Nephron progenitor cell (in vitro differentiated cells): ENCODE measurements at places on chromosomes 16 and 17.

DNA sequence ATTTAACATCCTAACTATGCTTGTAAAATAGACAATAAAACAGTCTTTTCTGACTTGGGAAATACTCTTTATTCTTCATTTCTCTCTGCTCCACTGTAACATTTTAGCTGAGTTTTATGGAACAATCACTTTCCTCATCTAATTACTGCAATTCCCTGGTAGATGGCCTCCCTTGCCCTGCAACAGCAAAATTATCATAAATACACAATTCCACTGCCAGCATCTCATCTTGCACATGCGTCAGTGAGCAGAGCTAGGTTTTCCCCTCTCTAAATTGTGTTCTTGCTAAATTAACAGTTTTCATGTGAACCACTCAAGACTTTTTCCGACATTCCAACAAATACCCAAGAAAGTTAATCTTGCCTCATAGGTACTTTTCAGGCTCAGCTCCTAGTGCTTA, 920.9 kb upstream of the GOT2 start:
- DNase-seq = no peak

DNA sequence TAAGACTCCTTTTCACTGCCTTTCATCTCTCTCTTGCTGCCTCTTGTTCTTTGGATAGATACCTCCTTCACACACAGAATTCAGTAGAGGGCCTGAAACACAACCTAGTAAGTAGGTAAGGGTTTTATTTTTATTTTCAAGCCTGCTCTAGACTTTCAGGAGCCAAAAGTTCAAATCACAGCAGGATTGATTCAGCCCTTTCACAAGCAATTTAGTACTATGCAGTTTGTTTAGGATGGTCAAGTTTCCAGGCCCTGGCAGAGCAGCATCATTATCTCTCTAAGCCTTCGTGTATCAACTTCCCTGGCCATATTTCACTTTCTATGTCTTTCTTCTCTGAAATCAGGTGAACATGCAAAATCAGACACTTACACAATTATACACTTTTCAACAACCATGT, 148.8 kb upstream of the CORO6 start:
- DNase-seq = no peak

- no peak for DNase-seq
These were observed 107.1 kb downstream of the MYO1D start for GRCh38 chr17:32769846-32770245.

DNA sequence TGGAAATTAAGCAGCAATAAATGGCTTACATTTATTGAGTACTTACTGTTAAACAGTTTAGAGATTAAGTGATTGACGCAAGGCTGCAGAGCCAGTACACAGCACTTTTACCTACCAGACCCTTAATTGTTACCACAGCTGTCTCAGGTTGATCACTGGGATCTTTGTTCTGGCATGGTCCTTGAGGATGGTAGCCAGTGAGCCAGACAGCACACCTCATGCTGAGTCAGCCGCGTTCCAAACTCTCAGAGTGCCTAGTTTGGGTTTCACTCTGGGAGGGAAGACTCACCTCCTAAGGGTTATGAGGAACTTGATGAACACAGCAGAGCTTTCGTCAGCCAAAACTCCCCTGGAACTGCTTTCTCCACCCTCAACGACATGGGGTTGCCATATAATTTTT, 20.4 kb downstream of the CDH3 start:
- no peak for DNase-seq

- DNase-seq = peak; percentile 78
These were observed 8.5 kb downstream of the ALOXE3 start for GRCh38 chr17:8109661-8110455.

- DNase-seq = no peak
These were observed 50.0 kb downstream of the RMI2 start for GRCh38 chr16:11395008-11395948.

DNA sequence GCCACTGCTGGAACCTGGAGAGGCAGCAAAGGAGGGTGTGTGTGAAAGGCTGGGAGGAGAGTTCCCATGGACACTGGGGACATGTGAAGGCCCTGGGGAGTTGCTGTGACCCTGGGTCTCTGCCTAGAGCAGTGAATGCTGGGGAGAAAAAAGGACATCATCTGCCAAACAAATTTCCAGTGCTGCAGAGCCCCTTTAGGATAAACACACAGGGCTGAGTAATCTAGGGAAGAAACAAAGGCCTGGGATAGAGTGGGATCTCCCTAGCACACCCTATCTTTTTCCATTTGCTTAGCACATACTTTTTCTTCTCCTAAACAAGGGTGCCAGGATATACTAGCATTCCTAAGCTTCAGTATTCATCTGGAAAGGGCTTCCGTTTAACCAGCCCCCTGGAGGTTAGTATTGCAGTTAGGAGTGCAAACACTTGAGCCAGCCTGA, 3.3 kb upstream of the HIGD1B start:
- DNase-seq = no peak

- DNase-seq = no peak
These were observed 36.9 kb upstream of the KLHDC4 start for GRCh38 chr16:87802670-87803069.

GRCh38 chr17:31390426-31390747, 1.1 kb upstream of the RAB11FIP4 start:
- no peak for DNase-seq

GRCh38 chr17:8144401-8145231, 7.6 kb downstream of the PER1 start:
- DNase-seq = no peak

GRCh38 chr16:4283441-4283840, 10.6 kb upstream of the TFAP4 start:
- DNase-seq = no peak

DNA sequence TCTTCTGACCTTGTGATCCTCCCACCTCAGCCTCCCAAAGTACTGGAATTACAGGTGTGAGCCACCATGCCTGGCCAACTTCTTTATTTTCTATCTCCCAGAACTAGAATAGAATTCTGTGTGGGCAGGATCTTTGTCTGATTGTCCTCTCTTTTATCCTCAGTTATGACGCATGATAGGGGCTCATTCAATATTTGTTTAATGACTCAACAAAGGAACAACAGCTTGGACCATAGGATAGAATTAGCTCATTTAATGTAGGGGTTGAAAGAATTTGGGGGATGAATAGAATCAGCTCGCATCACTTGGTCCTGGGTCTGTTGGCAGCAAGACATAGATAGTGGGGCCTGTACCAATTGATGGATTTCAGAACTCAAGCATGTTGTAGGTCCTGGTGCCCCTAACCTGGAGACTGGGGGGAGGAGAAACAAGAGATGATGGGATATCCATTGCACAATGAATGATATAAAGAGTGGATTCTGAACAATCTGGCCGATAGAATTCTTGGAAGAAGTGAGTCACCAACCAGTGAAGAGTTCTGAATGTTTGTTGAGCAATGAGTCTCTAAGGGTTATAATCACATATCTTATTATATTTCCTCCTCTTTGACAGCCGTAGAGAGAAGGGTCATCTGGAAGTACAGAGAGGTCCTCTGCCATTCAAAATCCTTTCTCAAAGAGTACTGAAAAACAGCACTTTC, 250.2 kb downstream of the HS3ST4 start:
- no peak for DNase-seq

GRCh38 chr16:85204242-85205010, 92.2 kb upstream of the CIBAR2 start:
- DNase-seq = no peak

DNA sequence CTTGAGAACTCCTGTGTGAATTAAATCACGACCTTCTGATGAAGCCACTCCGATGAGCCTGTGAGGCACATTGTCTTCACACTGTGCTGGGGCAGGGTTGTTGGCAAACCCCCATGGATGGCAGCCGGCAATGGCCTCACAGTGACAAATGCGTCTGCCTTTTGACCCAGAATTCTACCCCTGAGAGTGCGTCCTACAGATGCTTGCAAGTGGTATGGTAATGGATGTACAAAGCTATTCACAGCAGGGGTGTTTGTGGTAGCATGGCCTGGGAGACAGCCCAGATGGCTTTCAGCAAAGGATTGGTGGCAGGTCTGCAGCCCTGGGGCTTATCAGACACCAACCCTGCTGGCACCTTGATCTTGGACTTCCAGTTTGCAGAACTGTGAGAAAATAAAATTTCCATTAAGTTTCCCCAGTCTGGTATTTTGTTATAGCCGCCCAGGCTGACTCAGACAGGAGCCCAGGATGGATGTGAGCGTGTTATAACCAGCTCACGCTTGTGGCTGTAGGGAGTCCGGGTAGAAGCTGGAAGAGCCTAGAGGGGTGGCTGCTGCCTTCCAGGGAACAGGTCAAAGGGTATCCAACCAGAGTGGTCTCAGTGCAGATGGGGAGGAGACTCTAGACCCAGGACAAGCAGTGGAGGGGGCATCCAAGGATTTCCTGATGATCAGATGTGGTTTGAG, 10.1 kb downstream of the AFMID start:
- DNase-seq = no peak

GRCh38 chr17:65102788-65103187, 34.4 kb upstream of the RGS9 start:
- DNase-seq = no peak

GRCh38 chr17:31537565-31538011, 146.1 kb downstream of the RAB11FIP4 start:
- DNase-seq = no peak

DNA sequence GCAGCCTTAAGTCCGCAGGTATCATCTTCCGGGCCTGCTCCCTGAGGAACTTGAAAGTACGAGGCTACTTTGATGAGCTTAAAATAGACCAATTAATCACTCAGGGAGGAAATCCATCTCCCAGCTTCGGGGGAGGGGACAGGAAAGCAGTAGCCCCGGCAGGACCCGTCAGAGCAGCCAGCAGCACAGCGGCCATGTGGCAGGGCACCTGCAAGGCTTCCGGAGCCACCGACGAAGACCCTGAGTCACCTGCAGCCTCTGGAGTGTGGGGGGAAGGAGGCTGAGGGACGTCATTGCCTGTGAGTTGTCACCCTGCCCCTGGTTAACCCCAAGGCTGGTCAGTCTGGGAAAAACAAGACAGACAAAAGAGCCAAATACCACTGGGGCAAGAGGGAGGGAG, 4.4 kb upstream of the CYB561 start:
- peak; percentile 32 for DNase-seq

GRCh38 chr16:48613061-48613957, 3.3 kb upstream of the N4BP1 start:
- no peak for DNase-seq

GRCh38 chr17:49687878-49688491, 10.1 kb upstream of the SPOP start:
- DNase-seq = no peak

- DNase-seq = no peak
These were observed 59.0 kb downstream of the ACSM2B start for GRCh38 chr16:20517149-20517548.

- DNase-seq = no peak
These were observed 2.9 kb upstream of the CYBA start for GRCh38 chr16:88653596-88654362.
